ENCODE measurements at places on chromosomes 16 and 17. TPM values are rescaled to one million over a fixed set of nuclear protein-coding genes. Genes with fewer than 3 reads are reported as not detected.

The ITGAL gene
- 0.50 TPM for total RNA-seq

DNA sequence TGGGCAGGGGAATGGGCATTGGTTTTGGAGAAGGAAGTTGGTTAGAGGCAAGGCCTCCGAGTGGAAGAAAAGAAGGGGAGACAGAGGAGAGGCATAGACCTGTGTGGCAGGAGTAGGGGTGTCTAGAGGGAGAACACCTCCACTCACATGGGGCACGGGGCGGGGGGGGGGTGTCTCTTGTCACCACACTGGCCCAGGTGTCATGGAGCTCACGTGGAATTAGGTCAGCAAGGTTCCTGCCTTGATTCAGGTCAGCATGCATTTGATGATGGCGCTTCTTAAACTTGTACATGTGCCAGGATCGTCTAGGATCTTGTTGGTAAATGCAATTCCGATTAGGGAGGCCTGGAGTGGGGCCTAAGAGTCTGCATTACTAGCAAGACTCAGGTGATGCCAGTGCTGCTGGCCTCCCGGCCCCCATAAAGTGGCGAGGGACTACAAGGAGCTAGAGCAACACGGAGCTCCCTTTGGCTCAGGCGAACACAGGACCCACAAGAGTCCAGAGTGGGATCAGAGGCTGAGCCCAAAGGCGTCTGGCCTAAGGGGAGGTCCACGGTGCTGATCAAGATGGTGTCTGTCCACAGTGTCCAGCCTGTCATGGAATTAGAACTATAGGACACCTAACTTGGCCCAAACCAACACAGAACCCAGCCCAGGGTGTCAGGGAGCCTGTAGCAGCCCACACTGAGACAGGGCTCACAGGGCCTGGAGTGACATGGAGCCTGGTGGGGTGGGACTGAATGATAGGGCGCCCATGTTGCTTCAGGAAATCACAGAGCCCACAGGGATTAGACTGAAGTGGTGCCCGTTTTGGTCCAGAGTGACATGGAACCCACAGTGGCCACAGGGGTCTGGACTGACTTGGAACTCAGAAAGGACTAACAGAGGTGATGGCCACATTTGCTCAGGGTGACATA lies 16.7 kb downstream of the EPOP start:
- DNase-seq = no peak
- no peak overlapping the region for H3K27ac ChIP-seq
- no peak overlapping the region for H3K4me3 ChIP-seq
- H3K4me1 ChIP-seq = no peaks in the 10 kb centered on the region
- H3K36me3 ChIP-seq = no peaks in the 10 kb centered on the region

The CHMP6 gene
- total RNA-seq = 17.4 TPM

DNA sequence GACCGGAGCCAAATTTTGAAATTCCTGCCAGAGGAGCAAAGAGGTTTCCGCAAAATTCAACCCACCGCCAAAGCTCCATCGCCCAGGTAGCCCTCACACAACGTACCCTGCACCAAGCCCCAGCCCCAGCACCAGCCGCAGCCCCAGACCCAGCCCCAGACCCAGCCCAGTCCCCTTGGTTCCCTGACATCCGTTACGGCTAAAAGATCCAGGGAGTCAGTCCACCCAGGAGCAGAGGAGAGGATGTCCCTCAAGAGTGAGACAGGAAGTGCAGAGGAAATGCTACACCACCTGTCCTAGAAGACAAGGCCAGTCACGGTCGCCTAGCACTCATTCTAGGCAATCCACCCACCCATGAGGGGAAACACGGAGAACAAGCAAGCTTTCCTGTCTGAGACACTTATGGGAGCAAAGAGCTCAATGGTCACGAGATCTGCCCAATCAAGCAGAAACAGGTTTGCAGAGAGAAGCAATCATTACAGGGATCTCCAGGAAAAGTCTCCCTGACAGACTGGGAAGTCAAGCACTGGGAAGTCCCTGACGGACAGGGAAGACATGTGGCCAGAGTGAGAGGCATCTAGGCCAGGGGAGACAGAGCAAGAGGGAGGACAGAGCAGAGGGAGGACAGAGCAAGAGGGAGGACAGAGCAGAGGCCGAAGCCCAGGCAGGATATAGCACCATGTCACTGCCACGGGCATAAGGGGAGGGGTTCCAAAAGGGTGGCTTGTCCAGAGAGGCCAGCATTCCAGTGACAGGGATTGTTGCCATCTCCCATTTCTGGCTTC lies 15.0 kb upstream of the KCNJ18 start:
- no peaks in the 10 kb centered on the region for H3K36me3 ChIP-seq
- H3K4me1 ChIP-seq = 0 out of 2 replicates have a peak, but pooled peaks cover 2% of the 10 kb centered on the region
- no peak for DNase-seq
- no peaks in the 10 kb centered on the region for H3K27me3 ChIP-seq
- H3K27ac ChIP-seq = no peak overlapping the region

The CDRT15L2 gene
- total RNA-seq = not detected

- no peak overlapping the region for H3K4me3 ChIP-seq
- H3K27me3 ChIP-seq = no peaks in the 10 kb centered on the region
- H3K36me3 ChIP-seq = no peaks in the 10 kb centered on the region
- peaks cover 18% of the 10 kb centered on the region for H3K4me1 ChIP-seq
- no peak for DNase-seq
- no peak overlapping the region for H3K27ac ChIP-seq
Measured at GRCh38 chr17:72512649-72513556, 392.1 kb downstream of the SOX9 start.

The ACAP1 gene
- 28.5 TPM for total RNA-seq

DNA sequence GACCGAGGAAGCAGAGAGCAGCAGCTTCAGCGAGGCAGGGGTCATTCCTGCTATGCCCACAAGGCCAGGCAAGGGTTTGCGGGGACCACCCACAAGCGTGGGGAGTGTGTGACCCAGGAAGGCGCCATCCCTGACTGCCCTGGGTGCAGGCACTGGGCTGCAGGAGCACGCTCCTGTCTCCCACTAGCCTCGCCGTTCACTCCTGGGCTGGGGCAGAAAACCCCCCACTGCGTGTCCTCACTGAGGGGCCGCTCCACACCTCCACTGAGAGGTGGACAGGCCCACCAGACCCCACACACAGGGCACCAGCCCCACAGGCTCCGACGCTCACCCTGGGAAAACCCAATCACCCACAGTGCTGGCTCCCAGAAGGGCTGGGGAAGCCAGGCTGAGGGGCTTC lies 56.1 kb downstream of the KLHDC4 start:
- H3K27me3 ChIP-seq = no peaks in the 10 kb centered on the region
- H3K36me3 ChIP-seq = peaks cover 3% of the 10 kb centered on the region
- no peak for DNase-seq
- H3K27ac ChIP-seq = no peak overlapping the region

DNA sequence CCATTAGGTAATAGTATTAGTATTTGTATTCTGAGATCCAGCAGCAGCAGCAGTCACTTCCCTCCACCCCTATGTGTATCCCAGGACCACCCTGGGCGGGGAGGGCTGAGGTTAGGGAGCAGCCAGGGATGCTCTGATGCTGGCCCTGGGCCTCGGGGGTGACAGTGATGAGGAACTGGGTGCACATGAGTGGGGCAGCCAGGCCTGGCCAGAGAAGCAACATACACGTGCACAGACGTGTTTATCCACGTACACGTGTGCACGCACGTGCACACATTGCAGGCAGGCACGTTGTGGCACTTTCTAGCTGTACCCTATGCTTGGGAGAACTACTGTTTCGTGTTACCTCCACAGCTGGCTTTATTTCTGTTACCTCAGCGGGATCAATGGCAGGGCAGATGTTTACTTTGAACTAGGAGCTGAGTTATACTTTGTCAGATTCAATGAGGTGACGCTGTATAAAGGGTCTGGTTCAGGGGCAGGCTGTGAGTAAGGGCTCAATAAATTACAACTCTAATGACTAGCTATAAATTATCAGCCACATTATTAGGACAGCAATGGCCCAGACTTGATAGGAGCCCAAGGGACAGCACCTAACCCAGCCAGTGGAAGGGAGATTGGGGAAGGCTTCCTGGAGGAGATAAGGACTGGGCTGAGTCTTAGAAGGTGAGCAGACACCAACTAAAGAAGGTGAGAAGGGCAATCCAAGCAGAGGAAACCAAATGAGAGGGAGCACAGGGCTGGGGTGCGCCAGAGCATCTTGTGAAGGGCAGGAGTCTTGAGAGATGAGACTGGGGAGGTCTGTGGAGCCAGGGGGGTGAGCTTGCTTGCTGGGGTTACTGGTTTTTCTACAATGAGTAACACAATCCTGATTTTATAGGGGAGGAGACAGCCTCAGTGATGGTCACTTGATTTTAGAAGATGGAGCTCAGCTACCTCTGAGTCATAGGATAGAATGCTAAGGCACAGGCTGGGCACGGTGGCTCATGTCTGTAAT lies 22.4 kb upstream of the CA4 start:
- DNase-seq = no peak
- no peaks in the 10 kb centered on the region for H3K4me1 ChIP-seq
- H3K4me3 ChIP-seq = no peak overlapping the region
- no peaks in the 10 kb centered on the region for H3K36me3 ChIP-seq

DNA sequence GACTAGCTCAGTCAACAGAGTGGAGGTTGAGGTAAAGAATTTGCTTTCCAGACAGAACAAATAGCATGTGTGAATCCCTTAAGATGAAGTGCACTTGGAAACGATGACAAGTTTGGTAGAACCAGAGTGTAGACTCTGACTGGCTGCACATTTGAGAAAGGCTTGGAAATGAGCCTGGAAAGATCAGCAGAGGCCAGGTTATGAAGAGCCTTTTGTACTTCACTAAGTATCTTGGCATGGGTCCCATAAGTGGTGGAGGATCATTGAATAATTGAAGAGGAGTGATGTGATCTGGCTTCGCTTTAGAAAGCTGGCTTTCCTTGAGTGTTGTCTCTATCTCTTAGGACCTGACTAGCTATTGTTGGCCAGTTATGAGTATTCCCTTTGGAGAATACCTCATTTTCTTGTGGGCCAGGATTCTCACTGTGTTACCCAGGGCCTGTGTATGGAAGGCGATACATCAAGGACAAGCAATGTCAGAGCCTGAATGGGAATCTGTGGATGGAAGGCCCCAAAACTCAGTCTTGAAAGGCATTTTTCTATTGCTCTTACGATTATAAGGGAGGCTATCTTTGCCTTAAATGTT lies 329.8 kb downstream of the UTP18 start:
- peaks cover 29% of the 10 kb centered on the region for H3K27me3 ChIP-seq
- H3K4me3 ChIP-seq = no peak overlapping the region
- no peaks in the 10 kb centered on the region for H3K4me1 ChIP-seq
- no peaks in the 10 kb centered on the region for H3K36me3 ChIP-seq
- no peak overlapping the region for H3K27ac ChIP-seq
- DNase-seq = no peak

DNA sequence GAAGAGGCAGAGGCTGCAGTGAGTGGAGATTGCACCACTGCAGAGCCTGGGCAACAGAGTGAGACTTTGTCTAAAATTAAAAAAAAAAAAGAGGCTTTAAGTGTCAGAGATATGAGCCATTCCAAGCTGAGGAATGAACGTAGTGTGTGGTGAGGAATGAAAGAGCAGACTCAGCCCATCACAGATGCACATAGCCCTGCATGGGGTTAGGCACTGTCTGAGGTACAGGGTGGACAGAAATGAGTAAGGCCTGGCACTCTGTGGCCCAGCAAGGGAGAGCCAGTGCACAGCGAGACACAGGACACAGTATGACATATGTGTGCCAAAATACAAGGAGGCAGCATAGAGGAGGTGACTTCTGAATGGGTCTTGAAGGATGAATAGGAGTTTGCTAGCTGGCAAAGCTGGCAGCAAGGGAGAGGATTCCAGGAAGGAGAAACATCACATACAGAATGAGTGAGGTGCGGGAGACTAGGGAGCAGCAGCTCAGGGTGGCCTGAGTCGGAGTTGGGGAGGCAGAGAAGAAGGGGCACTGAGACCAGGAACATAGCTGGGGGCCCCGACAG lies 8.7 kb upstream of the ZNF469 start:
- no peak overlapping the region for H3K4me3 ChIP-seq
- DNase-seq = no peak
- no peaks in the 10 kb centered on the region for H3K36me3 ChIP-seq
- no peaks in the 10 kb centered on the region for H3K27me3 ChIP-seq
- no peak overlapping the region for H3K27ac ChIP-seq

The ASB16 gene
- total RNA-seq = not detected

The EFCAB13 gene
- total RNA-seq = 3.2 TPM

The MT2A gene
- total RNA-seq = 353 TPM

GRCh38 chr16:89658221-89658879 lies 714 bp downstream of the SPATA33 start:
- DNase-seq = no peak
- no peak overlapping the region for H3K27ac ChIP-seq
- H3K4me1 ChIP-seq = peaks cover 18% of the 10 kb centered on the region
- 0 out of 2 replicates have a peak, but pooled peaks cover 12% of the 10 kb centered on the region for H3K36me3 ChIP-seq
- no peaks in the 10 kb centered on the region for H3K27me3 ChIP-seq
- H3K4me3 ChIP-seq = peak overlapping the region; percentile 93

The C17orf67 gene
- total RNA-seq = 4.3 TPM

DNA sequence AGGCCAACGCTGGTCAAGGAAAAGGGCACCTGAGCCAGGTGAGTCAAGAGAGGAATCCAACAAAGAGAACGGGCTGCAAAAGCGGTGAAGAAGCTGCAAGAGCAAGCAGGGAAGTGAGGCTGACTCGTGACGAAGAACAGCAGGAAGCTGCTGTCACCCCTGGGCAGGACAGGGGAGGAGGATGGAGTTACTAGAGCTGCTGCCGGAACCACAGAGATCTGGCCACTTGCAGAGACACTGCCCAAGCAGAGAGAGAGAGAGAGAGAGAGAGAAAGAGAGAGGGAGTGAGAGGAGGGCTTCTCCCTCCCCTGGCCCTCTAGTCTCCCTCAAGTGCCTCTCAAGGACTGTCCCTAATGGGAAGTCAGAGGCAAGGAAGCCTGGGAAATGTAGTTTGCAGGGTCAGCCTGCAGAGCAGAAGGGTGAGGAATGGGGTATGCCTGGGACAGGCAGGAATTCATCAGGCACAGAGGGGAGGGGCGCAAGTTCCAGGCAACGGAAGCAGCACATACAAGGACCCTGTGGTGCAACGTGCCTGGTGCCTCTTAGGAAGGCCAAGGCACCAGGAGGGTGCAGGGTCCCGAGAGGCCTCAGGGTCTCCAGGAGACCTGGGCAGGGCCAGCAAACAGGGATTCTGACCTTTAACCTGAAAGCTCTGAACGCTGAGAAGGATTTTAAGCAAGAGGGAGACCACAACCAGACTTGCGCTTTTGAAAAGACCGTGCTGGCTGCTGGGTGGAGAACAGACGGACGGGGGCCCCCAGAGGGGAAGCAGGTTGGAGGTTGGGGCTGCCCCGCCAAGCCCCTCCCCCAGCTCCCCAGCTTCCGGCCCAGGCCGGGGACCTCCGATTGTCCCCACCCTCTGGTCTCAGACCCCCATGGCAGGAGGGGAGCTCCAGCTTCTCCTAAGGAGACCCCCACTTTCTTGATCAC lies 45.8 kb upstream of the CIBAR2 start:
- H3K27ac ChIP-seq = no peak overlapping the region
- DNase-seq = no peak
- no peaks in the 10 kb centered on the region for H3K4me1 ChIP-seq
- H3K4me3 ChIP-seq = no peak overlapping the region
- no peaks in the 10 kb centered on the region for H3K36me3 ChIP-seq

DNA sequence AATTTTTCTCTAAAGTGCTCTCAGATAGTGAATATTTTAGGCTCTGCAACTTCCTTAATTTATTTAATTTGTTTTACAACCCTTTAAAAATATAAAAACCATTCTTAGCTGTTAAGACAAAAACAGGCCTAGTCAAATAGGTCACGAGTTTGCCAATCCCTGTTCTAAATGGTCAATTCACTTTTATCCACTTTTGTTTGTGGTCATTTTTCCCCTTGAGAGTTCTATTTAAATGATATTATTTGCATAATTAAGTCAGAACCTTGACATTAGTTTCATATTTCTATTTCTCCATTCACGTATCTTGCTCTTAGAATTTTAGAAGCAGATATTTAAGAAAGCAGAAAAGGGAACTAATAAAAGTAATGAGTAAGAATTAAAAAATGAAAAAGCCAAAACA lies 4.0 kb downstream of the AMFR start:
- H3K4me3 ChIP-seq = no peak overlapping the region
- H3K27me3 ChIP-seq = no peaks in the 10 kb centered on the region
- H3K4me1 ChIP-seq = peaks cover 62% of the 10 kb centered on the region
- no peak for DNase-seq

Measured in PC-9 (cell line).